ENCODE measurements at places on chromosomes 4 and X. TPM values are rescaled to one million over a fixed set of nuclear protein-coding genes. Genes with fewer than 3 reads are reported as not detected.

The ASB12 gene
- total RNA-seq = 1.2 TPM

The FMR1NB gene
- total RNA-seq = not detected

- no peak for DNase-seq
Measured at GRCh38 chr4:161061046-161061445, 1102.8 kb downstream of the FSTL5 start.

DNA sequence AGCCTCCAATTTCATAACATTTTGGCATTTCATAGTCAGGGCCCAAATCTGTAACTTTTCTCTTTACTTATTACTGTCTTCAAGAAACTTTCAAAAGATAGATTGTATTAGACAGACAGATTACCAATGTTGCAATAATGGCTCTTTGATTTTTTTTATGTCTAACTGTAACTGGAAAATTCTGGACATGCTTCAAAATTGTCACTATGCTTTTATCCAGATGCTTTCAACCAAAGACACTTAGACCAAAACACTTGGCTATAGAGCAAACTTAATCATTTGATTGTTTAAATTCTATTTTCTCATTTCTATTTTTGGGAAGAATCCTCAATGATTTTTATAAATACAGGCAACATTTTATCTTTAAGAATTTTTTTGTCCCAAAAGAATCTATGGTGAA, 10.4 kb downstream of the ZXDA start:
- no peak for DNase-seq

DNA sequence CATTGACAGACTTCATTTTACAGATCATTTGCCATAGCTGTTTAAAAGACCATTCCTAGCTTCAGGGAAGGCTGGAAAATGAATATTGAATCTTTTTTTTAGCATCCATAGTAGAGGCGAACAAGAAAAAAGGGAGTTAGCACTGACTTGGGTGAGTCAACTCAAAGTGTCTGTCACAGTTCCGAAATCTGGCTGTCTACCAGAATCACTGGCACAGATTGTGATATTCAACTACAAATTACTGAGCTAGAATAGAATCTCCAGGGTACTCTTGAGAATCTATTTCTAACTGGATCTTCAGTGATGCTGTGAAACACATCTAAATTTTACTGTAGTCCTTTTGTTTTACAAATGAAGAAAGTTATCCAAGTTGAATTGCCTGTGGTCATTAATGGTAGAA, 31.5 kb downstream of the SEC24B start:
- no peak for DNase-seq

DNA sequence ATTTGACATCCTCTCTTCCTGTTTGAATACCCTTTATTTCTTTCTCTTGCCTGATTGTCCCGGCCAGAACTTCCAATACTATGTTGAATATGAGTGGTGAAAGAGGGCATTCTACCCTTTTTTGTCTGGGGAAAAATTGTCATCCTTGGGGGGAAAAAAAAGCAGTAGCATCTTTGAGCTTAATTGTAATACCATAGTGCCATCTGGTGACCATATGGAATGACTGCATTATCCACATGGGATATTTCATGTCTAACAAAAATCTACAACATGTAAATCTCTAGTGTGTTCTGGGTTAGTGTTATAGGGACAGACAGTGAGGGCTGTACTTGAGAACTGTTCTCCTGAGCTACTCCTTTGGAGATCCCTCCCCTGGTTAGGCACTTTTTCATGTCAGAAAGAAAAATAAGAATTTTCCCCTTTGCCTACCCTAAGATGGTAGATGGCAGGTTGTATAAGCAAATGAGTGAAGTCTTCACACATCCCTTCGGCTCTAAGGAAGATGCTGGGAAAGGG, 26.0 kb downstream of the CAPN6 start:
- DNase-seq = no peak

- DNase-seq = no peak
Measured at GRCh38 chr4:60187428-60187827, 1012.7 kb upstream of the ADGRL3 start.

- no peak for DNase-seq
Measured at GRCh38 chrX:68238568-68238967, 194.7 kb downstream of the OPHN1 start.
